ENCODE measurements at places on chromosomes 7 and 10. TPM values are rescaled to one million over a fixed set of nuclear protein-coding genes. Genes with fewer than 3 reads are reported as not detected.

The TET1 gene
- 0.86 TPM for total RNA-seq

The SLC16A9 gene
- 2.2 TPM for total RNA-seq

The LEP gene
- not detected for total RNA-seq

The HOXA7 gene
- total RNA-seq: not detected

The DNAH11 gene
- total RNA-seq: 5.9 TPM

DNA sequence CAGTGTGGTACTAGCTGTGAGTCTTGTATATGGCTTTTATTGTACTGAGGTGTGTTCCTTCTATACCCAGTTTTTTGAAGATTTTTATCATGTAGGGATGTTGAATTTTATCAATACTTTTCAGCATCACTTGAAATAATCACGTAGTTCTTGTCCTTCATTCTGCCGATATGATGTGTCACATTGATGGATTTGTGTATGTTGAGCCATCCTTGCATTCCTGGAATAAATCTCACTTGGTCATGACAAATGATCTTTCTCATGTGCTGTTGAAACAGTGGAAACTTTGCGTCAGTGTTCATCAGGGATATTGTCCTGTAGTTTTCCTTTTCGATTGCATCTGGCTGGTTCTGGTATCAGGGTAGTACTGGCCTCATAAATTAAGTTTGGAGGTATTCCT is 7.1 kb upstream of the PRKAR1B start:
- no peak for ATAC-seq

- ATAC-seq: no peak
Measured at GRCh38 chr10:71581376-71581775, 138.2 kb downstream of the C10orf105 start.

GRCh38 chr7:66119245-66119850 is 4.7 kb downstream of the CRCP start:
- ATAC-seq: no peak

- ATAC-seq: no peak
Measured at GRCh38 chr7:74455291-74455804, 1.6 kb downstream of the GTF2IRD1 start.

- peak; percentile 77 for ATAC-seq
Measured at GRCh38 chr7:93921607-93922566, at the start of gene GNG11. Gene GNG11 (plus strand): TSS chr7:93921735. CDS start chr7:93922138, 403 bp downstream.

- ATAC-seq: no peak
Measured at GRCh38 chr7:135075716-135076115, 72.2 kb upstream of the TMEM140 start.

DNA sequence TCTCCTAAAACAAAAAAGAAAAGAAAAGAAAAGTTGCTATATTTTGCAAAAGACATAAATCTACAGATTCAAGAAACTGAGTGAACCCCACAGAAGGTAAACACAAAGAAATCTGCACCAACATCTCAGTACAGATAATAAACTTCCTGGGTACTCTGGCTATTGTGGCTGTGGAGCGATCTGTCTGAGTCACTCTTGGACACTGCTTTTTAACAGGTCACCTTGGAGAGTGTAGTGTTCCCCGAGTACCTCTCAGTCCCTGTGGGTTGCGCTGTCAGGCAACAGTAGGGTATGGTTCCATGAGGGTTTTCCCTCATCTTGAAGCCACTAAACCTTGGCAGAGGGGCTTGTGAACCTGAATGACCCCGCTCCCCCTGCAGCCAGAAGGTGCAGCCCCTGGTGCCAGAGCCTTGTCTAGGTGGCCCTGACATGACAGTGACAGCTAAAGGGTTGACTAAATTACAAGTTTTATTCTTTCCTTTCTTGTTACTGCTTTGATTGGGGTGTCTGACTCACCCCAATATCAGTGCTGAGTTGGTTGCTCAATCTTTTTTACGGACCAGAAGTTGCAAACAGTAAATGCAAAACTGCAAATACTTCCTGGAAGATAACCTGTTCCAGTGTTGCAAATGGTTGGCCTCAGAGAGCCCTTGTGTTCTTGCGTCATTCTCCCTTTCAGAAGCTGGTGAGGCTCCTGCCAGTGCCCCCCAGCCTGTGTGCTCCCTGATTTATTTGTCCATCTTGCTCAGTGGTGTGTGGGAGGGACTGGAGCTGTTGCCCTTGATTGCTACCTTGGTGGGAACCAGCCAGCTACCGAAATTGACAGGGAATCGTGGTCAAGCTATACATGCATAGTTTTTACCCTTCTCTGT is 30.6 kb downstream of the POR start:
- ATAC-seq: peak; percentile 42

DNA sequence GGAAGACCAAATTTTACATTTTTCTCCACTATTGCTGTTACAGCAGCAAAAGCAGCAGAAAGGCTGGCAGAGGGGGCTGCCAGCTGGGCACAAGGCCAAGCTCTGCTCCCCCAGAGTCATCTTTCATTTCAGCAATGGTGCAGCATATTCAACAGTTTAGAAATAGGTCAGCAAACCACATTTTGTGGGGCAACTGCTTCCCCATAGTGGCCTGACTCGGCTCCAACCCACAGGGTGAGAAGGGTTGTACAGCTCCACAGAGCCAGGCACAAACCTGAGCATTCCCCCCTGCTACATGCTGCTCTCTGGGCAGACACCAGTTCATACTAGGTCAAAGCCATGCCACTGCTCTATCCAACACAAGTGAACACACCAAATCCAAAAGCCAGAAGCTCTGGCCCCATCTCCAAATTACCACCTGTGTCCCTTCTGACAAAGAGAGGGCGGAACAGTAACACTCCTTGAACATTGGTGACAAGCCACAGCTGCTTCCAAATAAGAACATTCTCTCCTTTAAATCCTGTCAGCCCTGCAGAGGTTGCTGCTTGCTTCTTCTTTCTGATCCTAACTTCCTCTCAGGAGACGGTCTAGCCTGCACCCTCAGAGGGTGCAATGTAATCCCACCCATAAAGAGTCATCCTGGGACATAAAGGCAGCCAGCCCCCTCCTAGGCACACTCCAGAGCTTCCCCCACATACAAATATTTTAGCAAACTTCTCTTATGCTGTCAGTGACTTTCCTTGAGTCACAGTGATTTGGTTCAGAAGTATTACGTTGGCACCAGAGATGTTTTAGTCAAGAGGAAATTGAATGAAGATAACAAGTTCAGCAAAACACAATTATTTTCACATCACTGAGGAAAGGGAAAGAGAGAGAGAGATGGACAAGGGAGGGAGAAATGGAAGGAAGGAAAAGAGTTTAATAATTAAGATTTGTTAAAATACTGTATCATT is 39.0 kb upstream of the SLIT1 start:
- peak; percentile 80 for ATAC-seq

DNA sequence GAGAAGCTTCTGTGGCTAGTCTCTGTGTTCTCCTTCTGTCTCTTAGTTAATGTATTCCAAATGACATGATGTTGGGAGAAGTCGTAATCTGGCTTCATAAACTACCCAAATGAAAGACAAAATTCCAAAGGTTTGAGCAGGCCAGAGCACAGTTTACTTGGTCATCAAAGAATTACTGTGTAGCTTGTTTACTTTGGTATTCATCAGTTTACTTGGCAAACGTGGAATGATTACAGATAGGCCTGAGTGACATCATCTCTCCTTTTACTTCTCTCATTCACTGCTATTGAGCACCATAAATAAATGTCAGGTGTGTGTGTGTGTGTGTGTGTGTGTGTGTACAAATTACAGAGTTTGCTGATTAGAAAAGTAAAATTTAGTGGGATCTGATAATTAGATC is 327.3 kb downstream of the PHTF2 start:
- ATAC-seq: no peak

DNA sequence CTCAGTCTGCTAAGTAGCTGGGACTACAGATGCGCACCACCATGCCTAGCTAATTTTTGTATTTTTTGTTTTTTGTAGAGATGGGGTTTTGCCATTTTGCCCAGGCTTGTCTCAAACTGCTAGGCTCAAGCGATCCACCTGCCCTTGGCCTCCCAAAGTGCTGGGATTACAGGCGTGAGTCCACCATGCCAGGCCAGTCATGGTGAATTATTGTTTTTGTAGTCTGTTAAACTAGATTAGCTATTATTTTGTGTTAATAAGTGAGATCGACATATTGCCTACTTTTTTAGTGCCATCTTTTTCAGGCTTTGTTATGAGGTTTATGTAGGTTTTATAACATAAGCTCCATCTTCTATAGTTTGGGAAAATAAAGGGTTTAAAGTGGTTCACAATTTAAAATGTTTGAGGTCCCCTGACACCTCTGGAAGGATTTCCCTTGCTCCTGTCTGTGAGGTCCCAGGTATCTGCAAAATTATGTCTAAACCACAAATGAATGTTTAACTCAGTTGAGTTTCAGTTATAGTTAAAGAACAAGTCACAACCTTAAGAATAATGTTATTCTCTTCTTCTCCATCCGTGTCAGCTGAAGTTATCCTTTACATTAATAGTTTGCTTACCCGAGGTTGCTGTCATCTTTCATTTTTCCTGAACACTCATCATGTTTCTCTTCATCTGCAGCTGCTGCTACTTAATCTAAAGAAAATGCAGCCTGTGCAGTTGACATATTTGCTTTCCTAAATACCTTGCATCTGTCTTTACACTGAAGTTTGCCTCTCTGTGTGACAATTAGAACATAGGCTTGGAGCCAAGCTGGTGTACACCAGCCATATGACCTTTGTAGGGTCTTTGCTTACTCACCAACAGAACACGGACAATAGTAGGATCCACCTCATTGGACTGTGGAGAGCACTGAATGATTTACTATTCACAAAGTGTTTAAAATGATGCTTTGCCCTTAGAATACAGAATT is 8.9 kb upstream of the VSTM4 start:
- no peak for ATAC-seq

DNA sequence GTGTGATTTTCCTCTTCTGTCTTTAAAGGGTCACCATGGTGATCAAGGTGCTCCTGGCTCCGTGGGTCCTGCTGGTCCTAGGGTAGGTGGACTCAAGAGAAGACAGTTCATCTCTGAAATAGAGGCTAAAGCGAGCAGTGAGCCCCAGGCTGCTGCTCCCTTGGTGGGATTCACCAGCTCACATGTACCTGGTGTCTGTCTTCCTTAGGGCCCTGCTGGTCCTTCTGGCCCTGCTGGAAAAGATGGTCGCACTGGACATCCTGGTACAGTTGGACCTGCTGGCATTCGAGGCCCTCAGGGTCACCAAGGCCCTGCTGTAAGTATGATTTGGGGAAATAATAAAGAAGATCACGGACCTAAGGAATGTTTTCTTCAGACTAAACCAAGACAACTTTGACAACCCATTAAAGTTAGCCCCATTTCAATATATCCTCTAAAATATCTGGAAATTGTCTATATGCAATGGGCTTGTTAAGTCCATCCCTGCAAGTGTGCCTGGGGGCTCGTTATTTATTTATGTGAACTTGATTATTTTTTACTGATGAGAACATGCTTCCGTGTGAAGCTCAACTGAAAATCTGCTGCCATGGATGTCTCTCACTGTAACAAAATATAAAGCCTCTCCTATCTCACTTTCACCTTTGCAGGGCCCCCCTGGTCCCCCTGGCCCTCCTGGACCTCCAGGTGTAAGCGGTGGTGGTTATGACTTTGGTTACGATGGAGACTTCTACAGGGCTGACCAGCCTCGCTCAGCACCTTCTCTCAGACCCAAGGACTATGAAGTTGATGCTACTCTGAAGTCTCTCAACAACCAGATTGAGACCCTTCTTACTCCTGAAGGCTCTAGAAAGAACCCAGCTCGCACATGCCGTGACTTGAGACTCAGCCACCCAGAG is 32.5 kb downstream of the COL1A2 start:
- ATAC-seq: no peak

DNA sequence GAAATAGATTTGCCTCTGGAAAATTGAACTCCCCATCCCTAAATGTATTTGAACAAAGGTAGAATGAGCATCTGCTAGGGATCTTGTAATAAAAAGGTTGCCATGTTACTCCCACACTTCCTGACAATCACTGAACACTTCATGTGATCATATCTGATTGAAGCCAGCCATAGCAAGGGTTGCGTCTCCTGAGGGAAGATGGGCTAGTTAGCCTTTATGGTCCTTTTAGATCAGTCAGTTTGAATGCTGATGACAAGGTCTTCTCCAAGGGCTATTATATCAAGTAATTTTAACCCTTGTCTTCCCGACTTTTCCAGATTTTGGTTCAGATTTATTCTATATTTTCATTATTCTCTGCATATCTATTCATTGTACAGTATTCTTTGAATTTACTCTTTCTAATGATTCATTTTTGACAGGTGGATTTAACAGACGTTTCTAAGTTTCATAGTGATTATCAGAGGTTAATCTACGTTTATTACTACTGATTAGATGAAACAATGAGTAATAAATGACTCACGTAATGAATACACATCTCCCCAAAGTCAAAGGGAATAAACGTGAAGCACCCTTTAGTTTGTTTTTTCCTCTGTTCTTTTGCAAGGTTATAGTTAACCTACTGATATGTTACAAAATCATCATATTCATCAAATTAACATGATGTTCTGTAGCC is 28.1 kb downstream of the CSGALNACT2 start:
- ATAC-seq: peak; percentile 62

Data from activated T-helper 17 cell treated with anti-CD3 and anti-CD28 coated beads, Interleukin-2, amount 50 U/mL, for 72 hours (primary cell).